CD4-positive, alpha-beta T cell treated with Interleukin-12 subunit alpha and Interleukin-12 subunit beta, for 1 hour (primary cell): ENCODE measurements at places on chromosomes 1 and 21.

- no peak for DNase-seq
Observed at GRCh38 chr1:218363141-218363540, 18.0 kb downstream of the TGFB2 start.

GRCh38 chr1:212313616-212314015 lies 28.4 kb downstream of the PPP2R5A start:
- DNase-seq: no peak

- no peak for DNase-seq
Observed at GRCh38 chr1:179810367-179810715, 67.2 kb downstream of the FAM163A start.

DNA sequence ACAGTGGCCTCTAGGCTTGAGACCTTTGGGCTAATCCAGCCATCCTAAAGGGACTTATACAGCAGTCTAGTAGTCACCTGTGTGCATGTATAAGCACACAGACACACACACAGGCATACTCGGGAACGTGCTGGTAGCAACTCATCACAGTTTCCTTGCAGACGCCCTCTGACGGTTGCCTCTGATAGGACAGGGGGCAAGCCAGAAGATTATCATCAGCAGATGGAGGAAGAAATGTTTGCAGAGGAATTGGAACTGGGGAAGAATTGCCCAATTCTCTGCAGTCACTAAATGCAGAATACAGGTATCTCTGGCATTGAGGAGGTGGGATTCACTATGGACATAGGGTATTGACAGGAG lies 222.2 kb downstream of the C1orf94 start:
- no peak for DNase-seq

- no peak for DNase-seq
Observed at GRCh38 chr1:66290761-66291530, 243.0 kb upstream of the SGIP1 start.

DNA sequence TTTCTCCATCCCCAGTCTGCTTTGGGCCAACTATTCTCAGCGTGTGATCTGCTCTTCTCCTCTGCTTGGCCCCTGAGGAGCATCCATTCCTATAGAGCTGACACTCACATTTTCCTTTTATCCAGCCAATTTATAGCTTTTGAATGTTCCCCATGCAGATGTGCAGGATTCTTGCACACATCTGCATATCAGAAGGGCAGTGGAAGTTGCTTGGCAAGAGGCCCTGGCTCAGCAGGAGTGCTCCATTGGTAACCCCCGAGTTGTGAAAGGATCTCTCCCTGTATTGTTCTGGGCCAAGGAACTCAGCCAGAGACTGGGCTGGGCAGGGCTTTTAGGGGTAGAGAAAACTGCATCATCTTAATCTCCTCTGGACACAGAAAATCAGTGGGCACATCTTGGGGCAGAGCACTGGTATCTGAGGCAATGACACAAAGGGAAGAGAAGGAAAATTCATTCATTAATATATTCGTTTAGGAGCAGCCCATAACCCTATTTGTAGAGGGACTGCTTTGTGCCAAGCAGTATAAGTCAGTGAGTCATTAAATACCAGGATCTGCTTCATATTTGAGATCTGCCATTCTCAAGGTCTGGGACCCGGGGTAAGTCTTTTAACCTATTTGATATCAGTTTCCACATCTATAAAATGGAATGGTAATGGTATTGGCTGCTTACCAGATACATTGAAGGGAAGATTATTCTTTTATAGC lies 31.0 kb upstream of the BEND5 start:
- DNase-seq: no peak

- DNase-seq: no peak
Observed at GRCh38 chr1:45833361-45833760, 29.9 kb downstream of the MAST2 start.

DNA sequence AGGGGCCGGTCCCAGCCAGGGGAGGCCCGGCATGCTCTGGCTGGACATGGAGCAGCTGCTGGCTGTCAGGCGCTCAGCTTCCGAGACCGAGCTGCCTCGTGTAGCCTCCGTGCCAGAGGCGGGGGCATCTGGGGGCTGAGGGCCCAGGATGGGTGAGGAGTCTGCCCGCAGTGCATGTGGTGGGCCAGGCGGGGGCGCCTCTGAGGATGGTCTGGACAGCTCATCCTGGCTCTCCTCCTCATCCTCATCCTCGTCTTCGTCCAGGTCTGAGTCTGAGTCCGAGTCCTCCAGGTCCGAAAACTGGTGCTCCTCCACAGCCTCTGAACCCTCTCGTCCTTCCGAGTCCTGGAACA lies 28.9 kb upstream of the EDN2 start:
- no peak for DNase-seq

DNA sequence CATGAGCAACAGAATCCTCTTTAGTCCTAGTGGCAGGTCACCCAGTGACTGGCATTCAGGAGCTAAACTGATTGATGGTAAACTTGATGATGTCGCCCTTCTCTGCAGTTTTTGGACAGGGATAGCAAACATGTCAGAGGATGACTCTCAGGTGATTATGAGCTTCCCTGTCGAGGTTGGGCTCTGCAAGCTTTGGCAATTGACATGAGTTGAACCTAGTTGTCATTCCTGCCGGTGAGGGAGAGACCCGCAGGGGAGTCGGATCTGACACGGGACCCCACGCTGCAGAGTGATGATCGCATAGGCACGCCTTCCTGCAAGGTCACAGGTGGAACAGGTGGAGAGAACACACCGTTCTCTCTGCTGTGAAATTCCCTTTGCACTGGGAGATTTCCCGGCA lies 438.0 kb upstream of the VAMP3 start:
- no peak for DNase-seq

GRCh38 chr1:228650141-228650540 lies 85.1 kb upstream of the RHOU start:
- no peak for DNase-seq

GRCh38 chr1:36122062-36123030 lies 2.7 kb downstream of the COL8A2 start:
- no peak for DNase-seq
